Kidney (tissue), 22 donors: ENCODE measurements at places on chromosomes 5 and 9. TPM values are rescaled to one million over a fixed set of nuclear protein-coding genes. Genes with fewer than 3 reads are reported as not detected.

DNA sequence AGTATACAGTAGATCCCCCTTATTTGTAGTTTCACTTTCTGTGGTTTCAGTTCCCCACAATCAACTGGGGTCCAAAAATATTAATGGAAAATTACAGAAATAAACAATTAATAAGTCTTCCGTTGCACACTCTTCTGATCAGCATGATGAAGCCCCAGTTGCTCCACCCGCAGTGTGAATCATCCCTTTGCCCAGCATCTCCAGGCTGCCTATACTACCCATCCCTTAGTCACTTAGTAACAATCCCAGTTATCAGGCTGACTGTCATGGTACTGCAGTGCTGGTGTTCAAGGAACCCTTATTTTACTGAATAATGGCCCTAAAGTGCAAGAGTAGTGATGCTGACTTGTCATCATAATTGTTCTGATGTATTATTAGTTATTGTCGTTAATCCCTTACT lies 28.9 kb downstream of the SHC3 start:
- no peaks in the 10 kb centered on the region for H3K4me1 ChIP-seq
- DNase-seq, result no peak
- H3K4me3 ChIP-seq, result no peak overlapping the region
- H3K27me3 ChIP-seq, result no peaks in the 10 kb centered on the region
- H3K27ac ChIP-seq, result no peak overlapping the region

- H3K4me3 ChIP-seq, result no peak overlapping the region
- no peak for DNase-seq
- H3K27me3 ChIP-seq, result no peaks in the 10 kb centered on the region
- no peak overlapping the region for H3K27ac ChIP-seq
These were observed 72.7 kb upstream of the ASS1 start for GRCh38 chr9:130372057-130372456.

DNA sequence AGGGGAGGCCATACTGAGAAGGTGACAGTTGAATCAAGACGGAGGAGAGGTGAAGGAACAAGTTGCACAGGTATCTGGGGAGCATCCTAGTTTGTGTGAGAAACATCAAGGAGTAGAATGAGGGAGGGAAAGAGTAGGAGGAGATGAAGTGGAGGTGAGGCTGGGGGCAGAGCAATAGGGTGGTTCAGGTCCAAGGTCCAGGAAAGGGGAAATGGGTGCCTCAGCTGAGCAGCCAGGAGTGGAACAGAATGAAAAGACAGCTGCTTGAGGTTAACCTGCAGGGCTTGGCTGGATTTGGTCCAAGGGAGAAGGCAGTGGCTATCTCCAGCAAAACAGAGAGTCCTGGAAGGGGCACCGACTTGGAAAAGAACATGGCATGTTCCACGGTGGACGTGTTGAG lies 5.3 kb downstream of the SLC1A1 start:
- DNase-seq, result no peak
- no peaks in the 10 kb centered on the region for H3K36me3 ChIP-seq
- no peaks in the 10 kb centered on the region for H3K4me1 ChIP-seq

SNX18 gene
- total RNA-seq, result 40.5 TPM
